ENCODE measurements at places on chromosomes 1 and 21.

GRCh38 chr1:237888143-237888542 is 2.6 kb downstream of the ZP4 start:
- DNase-seq, result no peak

GRCh38 chr1:108712606-108713150 is at the start of gene FNDC7:
Gene FNDC7 (plus strand): TSS chr1:108712908. CDS start chr1:108712934, 26 bp downstream.
- DNase-seq, result no peak

DNA sequence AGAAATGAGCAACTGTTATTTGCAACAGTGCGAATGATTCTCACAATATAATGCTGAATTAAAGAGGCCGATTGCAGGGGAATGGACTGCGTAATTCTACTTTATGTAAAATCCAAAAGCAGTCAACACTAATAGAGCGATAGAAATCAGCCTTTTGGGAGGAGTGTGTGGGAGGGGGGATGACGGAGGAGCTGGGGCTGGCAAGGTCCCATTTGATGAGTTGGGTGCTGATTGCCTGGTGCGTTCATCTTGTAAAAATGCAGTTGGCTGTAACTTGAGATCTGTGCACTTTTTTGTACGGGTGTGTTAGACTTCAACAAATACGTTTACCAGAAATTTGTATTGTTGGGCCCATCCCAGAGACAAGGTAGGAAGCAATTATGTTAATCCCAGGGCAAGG is 20.7 kb downstream of the TNFRSF8 start:
- DNase-seq, result no peak

DNA sequence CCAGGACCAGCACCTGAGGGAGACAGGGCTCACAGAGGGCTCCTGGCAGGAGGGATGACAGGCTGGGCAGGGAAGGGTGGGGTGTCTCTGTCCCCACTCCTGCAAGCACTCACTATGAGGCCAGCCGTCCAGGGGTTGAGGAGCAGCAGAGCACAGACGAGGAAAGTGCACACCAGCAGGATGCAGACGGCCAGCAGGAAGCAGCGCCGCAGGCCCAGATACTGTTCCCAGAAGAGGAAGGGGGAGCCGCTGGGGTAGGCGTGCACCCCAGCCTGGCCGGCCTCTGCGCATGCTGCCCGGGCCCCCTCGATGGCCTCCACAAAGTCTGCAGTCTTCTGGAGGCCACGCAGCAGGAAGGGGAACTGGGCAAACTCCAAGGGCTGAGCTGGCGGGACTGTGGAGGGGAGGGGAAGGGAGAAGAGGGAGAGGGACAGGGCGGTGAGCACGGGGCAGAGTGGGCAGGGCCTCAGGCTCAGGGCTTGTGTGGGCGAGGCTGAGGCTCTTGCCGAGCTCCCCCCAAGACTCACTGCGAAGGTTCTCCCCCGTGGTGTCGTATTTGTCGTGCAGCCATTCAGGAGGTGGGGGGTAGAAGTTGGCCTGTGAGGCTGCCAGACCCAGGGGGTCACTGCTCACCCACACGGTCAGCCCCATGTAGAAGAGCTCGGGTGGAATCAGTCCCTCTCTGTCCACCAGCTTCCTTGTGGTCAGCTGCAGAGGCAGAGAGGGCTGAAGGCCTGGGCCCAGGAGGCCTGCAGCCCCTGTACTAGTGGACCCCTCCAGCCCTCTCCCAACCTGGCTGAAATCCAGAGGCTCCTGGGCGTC is 16.5 kb downstream of the PTCH2 start:
- DNase-seq, result peak; percentile 84

DNA sequence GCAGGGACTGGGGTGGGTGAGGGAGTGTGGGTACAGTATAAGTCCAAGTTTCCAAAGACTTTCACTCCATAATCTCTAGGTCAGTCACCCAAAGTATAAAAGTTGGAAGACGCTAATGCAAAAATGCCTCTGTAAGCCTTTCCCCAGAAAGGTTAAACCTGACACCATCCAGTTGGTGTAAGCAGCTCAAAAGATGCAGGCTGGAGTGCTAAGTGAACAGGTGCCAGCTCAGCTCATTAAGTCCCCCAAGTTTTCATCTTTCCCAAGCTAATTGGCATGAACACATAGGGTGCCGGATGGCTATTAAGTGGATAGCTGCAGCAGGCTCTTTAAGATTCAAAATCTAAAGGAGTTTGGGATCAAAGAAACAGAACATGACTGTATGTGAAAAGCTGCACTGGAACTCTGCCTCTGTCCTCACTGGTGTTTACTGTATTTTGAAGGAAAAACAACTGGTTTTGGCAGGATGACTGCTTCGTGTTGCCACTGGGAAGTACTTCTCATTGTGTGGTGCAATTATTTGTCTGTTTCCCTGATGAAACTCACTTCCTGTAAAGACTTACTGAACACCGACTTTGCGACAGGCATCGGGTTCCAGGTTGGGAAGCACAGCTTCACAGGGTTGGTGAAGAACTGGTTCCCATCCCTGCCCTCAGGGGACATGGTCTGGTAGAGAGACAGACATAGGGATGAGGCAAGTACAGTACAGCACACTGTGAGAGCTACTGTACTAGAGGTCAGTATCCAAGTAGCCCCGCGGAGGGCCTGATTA is 152.7 kb downstream of the DAB1 start:
- DNase-seq, result no peak

GRCh38 chr21:16742131-16742641 is 770.7 kb upstream of the CXADR start:
- DNase-seq, result no peak

DNA sequence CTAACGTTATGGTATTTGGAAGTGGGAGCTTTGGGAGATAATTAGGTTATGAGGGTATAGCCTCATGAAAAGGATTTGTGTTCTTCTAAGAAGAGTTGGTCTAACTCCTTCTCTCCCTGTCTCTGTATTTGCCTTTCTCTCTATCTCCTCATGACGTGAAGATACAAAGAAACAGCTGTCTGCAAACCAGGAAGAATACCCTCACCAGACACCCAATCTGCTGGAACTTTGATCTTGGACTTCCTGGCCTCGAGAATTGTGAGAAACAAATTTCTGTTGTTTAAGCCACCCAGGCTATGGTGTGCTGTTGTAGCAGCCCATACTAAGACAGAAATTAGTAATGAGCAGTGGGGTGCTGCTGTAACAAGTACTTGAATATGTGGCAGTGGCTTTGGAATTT is 16.1 kb downstream of the C1orf141 start:
- no peak for DNase-seq

DNA sequence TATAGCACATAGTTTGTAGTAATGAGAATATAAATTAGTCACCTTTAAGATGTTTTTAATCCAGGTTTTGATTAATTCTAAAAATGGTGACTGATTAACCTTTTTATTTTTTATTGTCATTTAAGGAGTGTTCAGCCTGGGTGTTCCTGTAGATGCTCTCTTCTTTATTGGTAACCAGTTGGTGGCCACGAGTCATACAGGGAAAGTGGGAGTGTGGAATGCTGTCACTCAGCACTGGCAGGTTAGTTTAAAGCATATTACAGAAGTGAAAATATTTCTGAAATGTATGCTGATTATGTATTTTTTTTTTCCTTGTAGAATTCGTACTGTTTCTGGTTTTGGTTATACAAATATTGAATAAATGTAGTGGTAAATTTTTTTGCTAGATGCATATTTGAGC is 28.1 kb downstream of the KCTD3 start:
- no peak for DNase-seq

GRCh38 chr1:159854116-159854692 is 8.3 kb downstream of the VSIG8 start:
- DNase-seq, result no peak

- peak; percentile 11 for DNase-seq
These were observed 8.1 kb upstream of the DNASE2B start for GRCh38 chr1:84390226-84390625.
